ENCODE measurements at places on chromosomes 1 and 21. TPM values are rescaled to one million over a fixed set of nuclear protein-coding genes. Genes with fewer than 3 reads are reported as not detected.

The S100A5 gene
- not detected for total RNA-seq

The FCGR2B gene
- not detected for total RNA-seq

The FCGR3A gene
- not detected for total RNA-seq

The SLC9C2 gene
- not detected for total RNA-seq

The KIF14 gene
- 13.4 TPM for total RNA-seq

The SPRR1A gene
- not detected for total RNA-seq

The OR2T33 gene
- not detected for total RNA-seq

The AMPD1 gene
- total RNA-seq = not detected

The BACE2 gene
- 127 TPM for total RNA-seq

The AKNAD1 gene
- 0.27 TPM for total RNA-seq

The SPRR2G gene
- total RNA-seq = not detected

The C1orf185 gene
- not detected for total RNA-seq

The SPATA46 gene
- total RNA-seq = not detected

The PRKAA2 gene
- total RNA-seq = 0.16 TPM

The PIGR gene
- total RNA-seq = not detected

DNA sequence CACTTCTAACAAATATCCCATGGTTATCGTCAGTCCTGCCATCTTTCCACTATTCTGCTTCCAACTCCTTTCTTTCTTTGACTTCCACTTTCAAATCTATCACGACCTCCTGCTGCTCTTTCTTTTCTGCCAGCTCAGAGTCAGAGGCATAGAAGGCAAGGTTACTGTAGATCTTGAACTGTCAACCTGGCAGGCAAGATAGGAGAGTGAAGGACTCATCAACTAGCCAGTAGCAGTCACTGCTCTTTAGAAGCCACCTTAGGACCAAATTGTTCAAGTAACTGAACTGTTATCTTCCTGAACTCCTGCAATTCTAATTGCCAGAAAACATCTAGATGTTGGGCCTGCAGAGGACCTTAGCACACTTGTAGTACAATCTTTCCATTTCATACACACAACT lies 13.1 kb upstream of the FCER1A start:
- DNase-seq = no peak

- peak; percentile 97 for DNase-seq
These were observed 79.6 kb upstream of the GCLM start for GRCh38 chr1:93988634-93989350.

GRCh38 chr21:33380483-33380998 lies 22.7 kb upstream of the IFNGR2 start:
- peak; percentile 96 for DNase-seq

GRCh38 chr1:241640867-241641622 lies 876 bp upstream of the CHML start:
- DNase-seq = no peak

DNA sequence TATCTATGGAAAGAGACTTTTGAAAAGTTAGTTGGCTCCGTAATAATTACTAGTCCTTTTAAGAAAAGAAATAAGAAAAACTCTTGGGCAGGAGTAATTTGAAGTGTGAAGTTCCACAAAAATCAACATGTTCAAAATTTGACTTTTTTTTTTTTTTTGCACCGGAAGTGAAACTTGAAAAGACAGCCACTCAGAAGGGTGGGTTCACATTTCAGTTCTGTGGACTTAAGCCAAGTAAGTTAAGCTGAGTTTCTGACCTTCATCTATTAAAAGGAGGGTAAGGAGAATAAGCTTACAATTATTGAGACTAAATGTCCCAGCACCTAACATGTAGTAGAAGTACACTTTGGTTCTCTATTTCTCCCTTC lies 11.0 kb downstream of the RO60 start:
- DNase-seq = no peak

DNA sequence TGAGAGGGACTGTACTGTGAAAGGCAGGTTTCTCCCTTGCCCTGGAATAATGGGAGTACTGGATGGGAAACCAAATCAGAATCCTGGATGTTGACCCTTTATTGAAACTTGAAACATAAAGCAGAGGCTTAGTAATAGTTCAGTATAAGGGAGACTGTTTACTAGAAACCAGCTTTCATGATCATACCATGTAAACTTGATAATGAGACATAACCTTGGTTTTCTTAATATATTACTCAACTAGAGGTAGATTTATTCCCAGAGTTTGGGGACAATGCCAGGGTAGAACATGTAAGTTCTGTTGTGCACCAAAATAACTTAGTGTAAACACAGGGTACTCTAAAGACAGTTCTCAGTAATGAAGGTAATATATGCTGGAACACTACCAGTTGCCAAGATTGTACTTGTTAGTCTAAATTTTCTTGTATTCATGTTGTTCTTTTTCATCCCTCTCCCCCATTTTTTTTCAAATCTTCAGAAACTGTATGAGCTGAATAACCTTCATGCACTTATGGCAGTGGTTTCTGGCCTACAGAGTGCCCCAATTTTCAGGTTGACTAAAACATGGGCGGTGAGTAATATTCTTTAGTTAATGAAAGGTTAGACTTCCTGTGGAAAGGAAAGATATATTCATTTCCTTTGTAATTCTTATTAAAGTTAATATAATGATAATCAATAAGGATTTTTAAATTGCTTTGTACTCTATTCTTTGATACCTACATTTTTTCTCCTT lies 49.6 kb downstream of the ANGPTL1 start:
- no peak for DNase-seq

- DNase-seq = no peak
These were observed at the start of gene SMPDL3B for GRCh38 chr1:27934818-27935549. Gene SMPDL3B, plus strand, starts transcription at chr1:27935000. Its CDS starts 184 bp downstream, at chr1:27935184.

DNA sequence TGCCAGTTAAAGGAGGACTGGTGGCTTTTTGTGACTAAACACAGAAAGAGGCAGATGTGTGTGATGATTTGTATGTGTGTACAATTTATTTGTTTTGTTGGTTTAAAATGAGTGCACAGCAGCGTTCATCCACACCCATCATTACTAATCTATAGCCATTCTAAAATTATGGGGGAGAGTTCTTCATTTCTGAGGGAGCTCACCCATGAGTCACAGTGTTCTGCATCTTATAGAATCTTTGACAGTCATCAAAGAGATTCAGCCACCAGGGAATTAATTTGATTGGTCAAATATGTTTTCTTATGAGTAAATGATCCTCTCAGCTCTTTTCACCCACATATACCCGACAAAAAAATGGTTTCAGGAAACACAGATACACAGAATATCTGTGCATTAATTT lies 147.9 kb downstream of the GREM2 start:
- no peak for DNase-seq

DNA sequence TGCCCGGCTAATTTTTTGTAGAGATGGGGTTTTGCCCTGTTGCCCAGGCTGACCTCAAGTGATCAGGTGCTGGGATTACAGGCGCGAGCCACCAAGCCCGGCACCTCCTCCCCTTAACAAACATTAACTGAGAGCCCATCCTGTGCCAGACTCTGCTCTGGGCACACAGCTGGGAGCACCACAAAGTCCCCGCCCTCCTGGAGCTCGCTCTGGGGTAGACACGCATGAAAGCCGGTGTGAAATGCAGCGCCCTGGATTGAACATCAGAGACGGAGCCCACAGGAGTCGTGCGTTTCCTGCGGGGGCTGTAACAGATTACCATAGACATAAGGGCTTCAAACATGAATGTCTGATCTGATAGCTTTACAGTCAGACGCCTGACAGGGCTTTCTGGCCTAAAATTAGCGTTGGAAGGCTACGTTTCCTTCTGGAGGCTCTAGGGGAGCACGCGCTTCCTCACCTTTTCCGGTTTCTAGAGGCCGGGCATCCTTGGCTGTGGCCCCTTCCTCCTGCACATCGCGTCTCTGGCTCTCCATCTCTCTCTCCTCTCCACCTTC lies 14.3 kb downstream of the SLC27A3 start:
- DNase-seq = no peak

- no peak for DNase-seq
These were observed 217.0 kb downstream of the RWDD3 start for GRCh38 chr1:95451054-95451453.

DNA sequence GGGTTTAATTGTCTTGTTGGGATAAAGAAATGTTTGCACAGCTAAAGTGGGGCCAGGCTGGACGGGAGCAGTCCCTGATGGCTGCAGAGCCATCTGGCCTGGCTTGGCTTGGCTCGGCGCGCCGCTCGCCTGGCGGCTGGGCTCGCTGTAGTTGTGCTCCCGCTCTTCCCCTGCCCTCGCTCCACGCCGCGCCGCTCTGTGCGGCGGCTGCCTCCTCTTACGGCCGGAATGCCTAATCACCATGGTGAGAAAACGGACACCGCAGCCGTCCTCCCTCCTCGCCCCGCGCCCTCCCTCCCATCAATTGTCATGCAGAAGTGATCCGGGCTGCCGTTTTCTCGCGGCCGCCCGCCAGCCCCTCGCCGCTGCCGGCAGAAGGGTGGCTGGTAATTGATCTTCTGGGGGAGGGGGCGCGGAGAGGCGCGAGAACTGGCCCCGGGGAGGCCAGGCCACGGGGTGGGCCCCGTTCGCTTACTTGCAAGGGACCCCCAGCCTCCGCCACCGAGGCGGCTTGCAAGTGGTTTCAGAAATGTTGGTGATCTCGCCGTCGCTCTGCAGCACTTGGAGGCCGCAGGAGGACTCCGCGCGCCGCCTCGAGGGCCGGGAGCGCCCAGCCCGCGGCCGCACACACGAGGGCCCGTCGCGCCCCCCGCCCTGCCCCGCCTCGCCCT lies 12.4 kb downstream of the RNF220 start:
- peak; percentile 9 for DNase-seq

- DNase-seq = no peak
These were observed 24.9 kb upstream of the CYYR1 start for GRCh38 chr21:26597981-26598380.

- no peak for DNase-seq
These were observed 13.8 kb downstream of the WLS start for GRCh38 chr1:68218490-68218889.

- DNase-seq = no peak
These were observed 170.2 kb downstream of the TNR start for GRCh38 chr1:175572932-175573868.

DNA sequence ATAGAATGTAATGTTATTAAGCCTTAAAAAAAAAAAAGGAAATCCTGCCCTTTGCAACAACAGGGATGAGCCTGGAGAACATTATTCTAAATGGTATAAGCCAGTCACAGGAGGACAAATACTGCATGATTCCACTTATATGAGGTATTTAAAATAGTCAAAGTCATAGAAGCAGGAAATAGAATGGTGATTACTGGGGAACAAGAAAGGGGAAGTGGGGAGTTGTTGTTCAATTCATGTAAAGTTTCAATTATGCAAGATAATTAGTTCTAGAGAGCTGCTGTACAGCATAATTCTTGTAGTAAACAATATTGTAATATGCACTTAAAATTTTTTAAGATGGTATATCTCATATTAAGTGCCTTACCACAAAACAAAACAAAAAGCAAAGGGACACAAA lies 13.2 kb downstream of the FCER1A start:
- no peak for DNase-seq

GRCh38 chr21:42733874-42734273 lies 80.5 kb downstream of the PDE9A start:
- no peak for DNase-seq

DNA sequence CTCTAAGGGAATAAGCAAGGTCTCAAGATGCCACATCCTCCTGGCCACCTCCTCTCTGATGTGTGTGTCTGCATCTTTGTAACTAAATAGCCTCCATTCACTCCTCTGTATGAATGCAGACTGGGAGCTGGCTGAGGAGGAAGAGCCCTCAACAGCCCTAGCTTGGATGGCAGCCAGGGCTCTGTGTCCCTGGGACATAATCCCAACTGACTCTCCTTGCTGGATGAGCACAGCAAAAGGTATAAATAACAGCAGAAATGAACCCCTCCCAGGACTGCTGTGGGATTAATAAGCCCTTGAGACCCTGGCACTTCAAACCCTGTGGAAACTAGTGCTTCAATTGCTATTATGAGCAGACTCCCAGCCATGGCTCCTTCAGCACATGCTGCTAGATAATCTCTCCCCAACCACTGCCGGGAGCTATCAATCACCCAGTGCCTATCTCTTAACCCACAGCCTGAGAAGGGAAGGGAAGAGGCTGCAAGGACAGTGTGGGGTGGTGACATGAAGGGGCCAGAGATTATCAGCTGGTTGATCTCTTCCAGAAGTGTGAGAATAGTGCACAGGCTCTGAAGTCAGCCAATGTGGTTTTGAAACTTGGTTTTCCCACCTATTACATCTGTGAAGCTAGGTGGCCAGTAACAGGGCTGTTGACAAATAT lies 152.2 kb downstream of the TNR start:
- DNase-seq = no peak

DNA sequence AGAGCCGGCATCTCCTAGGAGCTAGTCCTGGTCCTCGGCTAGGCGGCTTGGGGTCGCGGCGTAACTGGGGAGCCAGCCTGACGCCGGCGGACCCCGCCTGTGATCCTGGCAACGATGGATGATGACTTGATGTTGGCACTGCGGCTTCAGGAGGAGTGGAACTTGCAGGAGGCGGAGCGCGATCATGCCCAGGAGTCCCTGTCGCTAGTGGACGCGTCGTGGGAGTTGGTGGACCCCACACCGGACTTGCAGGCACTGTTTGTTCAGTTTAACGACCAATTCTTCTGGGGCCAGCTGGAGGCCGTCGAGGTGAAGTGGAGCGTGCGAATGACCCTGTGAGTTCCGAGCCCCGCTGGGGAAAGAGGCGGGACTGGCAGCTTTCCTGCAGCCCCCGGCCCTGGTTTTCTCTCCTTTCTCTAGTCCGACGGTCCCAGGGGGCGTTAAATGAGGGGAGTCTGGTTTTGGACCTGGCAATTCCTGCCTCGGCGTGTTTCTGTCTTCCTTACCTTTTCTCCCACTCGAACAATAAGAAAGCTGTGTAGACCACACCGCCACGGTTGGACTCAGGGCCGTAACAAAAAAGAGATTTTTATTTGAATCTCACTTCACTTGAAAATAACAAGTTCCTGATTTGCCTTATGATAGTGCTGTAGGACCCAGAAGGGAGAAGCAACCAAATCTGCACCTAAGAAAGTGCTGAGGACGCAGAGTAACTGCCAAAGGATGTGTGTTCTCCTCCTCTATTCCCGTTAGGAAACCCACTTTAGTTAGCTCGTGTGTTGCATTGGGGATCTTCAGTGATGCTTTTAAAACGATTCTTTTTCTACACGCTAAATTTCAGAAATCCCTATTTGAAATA lies at the start of gene SPRTN:
TSS of gene SPRTN (plus strand) at position 24 of the 859 bp plus-strand sequence. CDS start at position 115, 91 bp downstream.
- DNase-seq = peak; percentile 30

GRCh38 chr21:29538115-29538514 lies 239.4 kb downstream of the BACH1 start:
- peak; percentile 72 for DNase-seq

GRCh38 chr1:4267381-4268261 lies 367.5 kb upstream of the C1orf174 start:
- no peak for DNase-seq

GRCh38 chr1:59152511-59152910 lies 144.4 kb upstream of the FGGY start:
- DNase-seq = no peak

- no peak for DNase-seq
These were observed 98.0 kb downstream of the LMO4 start for GRCh38 chr1:87426463-87427249.

GRCh38 chr1:107990606-107991005 lies 25.6 kb upstream of the VAV3 start:
- no peak for DNase-seq

DNA sequence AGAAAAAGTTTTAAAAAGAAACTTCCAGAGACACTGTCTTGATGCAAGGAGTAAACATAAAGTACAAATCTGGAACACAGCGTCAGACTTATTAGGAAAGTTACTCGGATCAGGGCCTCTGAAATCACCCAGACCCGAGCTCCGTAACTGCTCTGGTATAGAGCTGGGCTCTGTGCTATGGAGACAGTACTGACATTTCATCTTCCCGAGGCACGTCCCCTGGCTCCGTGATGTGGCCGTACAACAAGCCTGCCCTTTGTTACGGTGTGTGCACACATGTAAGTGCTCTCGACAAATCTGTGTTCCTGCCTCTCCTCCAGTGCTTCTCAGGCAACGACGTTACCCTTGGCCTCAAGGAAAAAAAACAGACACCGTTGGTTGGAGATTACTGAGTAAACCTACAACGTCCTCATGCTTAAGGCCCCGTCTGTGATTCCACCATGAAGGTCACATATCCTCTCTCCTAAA lies 107.0 kb upstream of the IRF2BP2 start:
- DNase-seq = no peak

All from fibroblast of the aortic adventitia (primary cell).